ENCODE measurements at places on chromosomes 4 and X.

DNA sequence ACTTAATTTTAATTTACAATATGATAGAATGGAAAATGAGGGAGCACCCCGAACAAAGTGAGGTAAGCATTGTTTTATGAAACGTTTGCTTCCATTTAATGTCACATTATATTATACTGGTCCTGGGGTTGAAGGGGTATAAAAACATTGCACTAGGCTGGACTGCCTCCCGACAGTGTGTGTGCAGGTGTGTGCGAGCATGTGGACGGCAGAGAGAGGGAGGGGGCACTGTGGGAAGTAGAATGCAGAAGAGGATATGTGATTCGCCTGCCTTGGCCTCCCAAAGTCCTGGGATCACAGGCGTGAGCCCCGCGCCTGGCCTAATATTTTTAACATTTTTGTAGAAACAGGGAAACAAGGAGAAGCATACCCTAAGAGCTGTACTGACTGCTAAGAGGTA, 36.0 kb downstream of the IRF2 start:
- DNase-seq: no peak

- DNase-seq: no peak
Observed at GRCh38 chr4:102627831-102628523, 126.8 kb downstream of the NFKB1 start.

DNA sequence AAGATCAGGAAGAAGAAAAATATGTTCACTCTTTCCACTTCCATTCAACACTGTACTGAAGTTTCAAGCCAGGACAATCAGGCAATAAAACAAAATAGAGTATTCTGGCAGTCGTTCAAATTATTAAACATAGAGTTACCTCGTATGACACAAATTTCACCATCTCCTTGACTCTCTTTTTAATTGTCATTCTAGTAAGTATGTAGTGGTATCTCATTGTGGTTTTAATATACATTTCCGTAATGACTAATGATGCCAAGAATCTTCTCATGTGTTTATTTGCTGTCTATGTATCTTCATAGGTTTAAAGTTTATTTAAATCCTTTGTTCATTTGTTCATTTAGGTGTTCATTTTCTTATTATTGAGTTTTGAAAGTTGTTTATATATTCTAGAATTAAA, 352.2 kb downstream of the IDS start:
- DNase-seq: no peak

- DNase-seq: no peak
Observed at GRCh38 chr4:47238667-47239066, 207.3 kb downstream of the GABRB1 start.

DNA sequence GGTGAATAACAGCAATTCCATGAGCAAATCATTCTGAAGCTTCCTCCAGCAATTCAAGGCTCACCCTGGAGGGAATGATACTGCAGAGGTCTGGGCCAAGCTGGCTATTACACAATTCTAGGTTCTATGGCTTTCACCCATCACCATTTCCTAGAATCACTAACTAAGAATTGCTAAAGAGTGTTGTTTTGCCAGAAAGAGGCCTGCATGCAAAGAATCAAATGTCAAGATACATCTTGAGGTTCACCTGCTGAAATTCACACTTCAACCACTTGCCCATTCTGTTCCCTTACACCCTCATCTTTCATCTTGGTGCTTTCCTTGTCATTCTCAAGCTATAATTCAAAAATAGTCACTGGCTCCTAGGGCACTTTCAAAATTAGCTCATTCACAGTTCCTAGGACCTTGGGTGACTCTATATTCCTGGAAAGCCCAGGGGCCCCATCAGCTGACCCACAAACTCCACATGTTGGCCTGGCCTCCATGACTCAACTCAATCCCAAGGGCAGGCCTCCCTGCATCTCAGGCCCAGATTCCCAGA, 7.0 kb downstream of the APBB2 start:
- DNase-seq: no peak

GRCh38 chr4:140247237-140247636, 93.3 kb upstream of the MAML3 start:
- no peak for DNase-seq

GRCh38 chr4:134470544-134470943, 269.0 kb upstream of the PABPC4L start:
- DNase-seq: no peak

All from NCI-H1105 treated with DMSO at 0.1 percent for 48 hours (cell line).